ENCODE measurements at places on chromosomes 16 and 17. TPM values are rescaled to one million over a fixed set of nuclear protein-coding genes. Genes with fewer than 3 reads are reported as not detected.

KRTAP9-4 gene
- total RNA-seq, result not detected

DNA sequence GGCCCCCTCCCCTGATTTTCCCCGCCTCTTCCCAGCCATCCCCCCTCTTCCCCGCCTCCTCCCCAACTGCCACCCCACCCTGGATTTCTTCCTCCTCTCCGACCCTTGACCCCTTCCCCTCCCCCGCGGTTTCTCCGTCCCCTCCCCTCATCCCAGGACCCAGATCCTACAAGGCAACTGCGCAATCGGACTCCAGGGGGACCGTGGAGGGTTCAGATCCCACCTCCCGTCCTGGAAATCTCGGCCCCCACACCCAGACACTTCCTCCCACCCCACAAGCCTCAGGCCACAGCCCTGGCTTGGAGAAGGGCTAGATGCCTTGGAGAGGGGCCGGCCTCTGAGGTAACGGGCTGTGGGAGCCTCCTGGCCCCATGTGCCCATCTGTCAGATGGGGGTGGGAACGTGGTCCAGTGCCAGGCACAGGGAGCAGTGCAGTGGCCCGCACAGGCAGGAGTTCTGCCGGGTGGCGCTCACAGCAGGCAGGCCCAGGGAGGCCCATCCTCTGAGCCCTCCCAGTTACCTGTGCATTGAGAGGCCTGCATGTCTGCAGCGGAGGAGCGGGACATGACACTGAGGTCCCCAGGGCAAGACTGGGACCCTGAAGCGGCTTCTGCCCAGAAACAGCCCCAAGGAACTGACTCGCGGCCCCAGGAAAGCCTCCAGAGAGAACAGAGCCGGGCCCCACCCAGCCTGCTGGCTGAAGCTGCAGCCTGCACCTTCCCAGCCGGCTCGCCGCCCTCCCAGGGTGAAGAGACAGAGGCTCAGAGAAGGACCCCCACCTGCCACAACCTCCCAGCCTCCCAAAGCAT, 16.7 kb downstream of the ZNF423 start:
- H3K36me3 ChIP-seq, result no peaks in the 10 kb centered on the region
- no peaks in the 10 kb centered on the region for H3K27me3 ChIP-seq
- no peak for DNase-seq
- H3K27ac ChIP-seq, result no peak overlapping the region

MYL11 gene
- total RNA-seq, result not detected

- no peak for DNase-seq
- H3K27me3 ChIP-seq, result no peaks in the 10 kb centered on the region
- no peak overlapping the region for H3K27ac ChIP-seq
These were observed 881 bp downstream of the MLLT6 start for GRCh38 chr17:38705803-38706504.

GRCh38 chr17:9424071-9424640, 151.5 kb downstream of the STX8 start:
- no peak overlapping the region for H3K4me3 ChIP-seq
- H3K4me1 ChIP-seq, result no peaks in the 10 kb centered on the region
- H3K36me3 ChIP-seq, result no peaks in the 10 kb centered on the region
- no peaks in the 10 kb centered on the region for H3K27me3 ChIP-seq

DNA sequence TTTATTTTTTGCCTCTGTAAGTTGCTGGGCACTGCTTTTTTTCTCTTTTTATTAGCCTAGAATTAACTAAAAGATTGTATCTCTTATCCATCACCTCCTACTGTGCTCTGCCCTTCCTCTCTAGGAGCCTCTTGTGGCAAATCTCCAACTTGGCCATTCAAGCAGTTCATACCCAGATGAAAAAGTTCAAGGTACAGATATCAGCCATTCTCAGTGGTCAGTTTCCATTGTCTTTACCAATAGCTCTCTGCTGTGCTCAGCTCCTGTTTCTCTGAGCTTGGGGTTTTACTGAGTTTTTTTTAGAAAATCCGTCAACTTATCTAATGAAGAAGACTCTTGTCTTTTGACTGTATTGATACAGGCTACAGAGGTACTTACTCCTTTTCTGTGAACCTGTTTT, 15.6 kb downstream of the MOSMO start:
- H3K27ac ChIP-seq, result no peak overlapping the region
- H3K27me3 ChIP-seq, result no peaks in the 10 kb centered on the region
- no peaks in the 10 kb centered on the region for H3K36me3 ChIP-seq
- H3K4me3 ChIP-seq, result no peak overlapping the region
- no peak for DNase-seq

SRSF1 gene
- total RNA-seq, result 535 TPM

DNA sequence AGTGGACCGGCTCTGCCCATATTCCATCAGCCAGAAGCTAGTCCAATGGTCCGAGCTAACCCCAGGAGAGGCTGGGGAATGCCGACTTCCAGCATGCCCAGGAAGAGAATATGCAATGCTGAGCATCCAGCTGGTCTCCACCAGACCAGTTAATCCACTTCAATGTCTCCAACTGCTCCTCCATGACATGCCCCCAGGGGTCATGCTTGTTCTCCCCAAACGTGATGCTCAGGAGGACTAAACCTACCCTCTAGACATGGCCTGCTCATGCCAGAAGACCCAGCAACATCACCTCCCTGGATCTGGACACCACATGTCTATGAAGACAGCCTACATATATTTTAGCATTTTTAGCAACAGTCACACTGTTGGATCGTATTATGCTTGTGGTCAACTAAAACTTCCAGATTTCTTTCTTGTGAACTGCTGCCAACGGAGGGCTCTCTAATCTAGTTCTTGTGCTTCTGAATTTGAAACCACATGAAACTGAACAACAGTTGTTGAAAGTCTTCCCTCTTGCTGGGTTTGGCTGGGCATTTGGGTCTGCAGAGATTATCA, 245.1 kb downstream of the SOX9 start:
- peaks cover 38% of the 10 kb centered on the region for H3K4me1 ChIP-seq
- no peak overlapping the region for H3K4me3 ChIP-seq
- H3K36me3 ChIP-seq, result no peaks in the 10 kb centered on the region
- H3K27ac ChIP-seq, result no peak overlapping the region
- no peak for DNase-seq
- no peaks in the 10 kb centered on the region for H3K27me3 ChIP-seq

MYO19 gene
- total RNA-seq, result 56.0 TPM

DNA sequence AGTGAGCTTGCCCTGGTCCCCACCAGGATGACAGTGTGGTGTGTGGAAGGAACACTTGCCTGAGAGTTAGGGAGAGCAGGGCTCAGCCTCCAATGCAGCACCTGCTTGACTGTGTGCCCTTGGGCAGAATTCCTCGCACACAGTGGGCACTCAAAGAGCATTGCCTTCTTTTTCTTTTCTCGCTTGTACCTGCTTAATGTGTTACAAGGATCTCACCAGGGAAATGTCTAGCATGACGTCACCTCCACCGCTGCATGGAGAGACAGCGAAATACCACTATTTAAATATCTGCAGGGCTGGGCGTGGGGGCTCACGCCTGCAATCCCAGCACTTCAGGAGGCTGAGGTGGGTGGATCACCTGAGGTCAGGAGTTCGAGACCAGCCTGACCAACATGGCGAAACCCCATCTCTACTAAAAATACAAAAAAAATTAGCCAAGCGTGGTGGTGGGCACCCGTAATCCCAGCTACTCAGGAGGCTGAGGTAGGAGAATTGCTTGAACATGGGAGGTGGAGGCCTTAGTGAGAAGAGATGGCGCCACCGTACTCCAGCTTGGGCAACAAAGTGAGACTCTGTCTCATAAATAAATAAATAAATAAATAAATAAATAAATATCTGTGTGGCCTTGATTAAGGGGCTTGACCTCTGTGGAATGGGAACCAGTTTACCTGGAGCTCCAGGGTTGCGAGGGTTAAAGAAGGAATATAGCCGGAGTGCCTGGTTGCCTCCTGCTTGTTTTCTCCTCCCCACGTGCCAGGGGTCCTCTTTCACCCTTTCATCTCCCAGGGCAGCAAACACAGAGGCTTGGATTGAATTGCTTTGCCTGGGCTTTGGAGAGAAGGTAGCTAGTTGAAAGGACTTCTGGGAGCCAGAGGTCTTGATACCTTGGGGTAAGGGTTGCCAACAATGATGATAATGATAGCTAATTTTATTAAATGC, 16.3 kb downstream of the SNX29 start:
- H3K27ac ChIP-seq, result no peak overlapping the region
- H3K27me3 ChIP-seq, result no peaks in the 10 kb centered on the region
- no peaks in the 10 kb centered on the region for H3K36me3 ChIP-seq
- DNase-seq, result no peak
- no peaks in the 10 kb centered on the region for H3K4me1 ChIP-seq
